ENCODE measurements at places on chromosomes 4 and X.

GRCh38 chr4:25654031-25654970 is 1.4 kb upstream of the SLC34A2 start:
- DNase-seq = no peak

- DNase-seq = no peak
Measured at GRCh38 chr4:144967161-144967560, 130.8 kb downstream of the ANAPC10 start.

DNA sequence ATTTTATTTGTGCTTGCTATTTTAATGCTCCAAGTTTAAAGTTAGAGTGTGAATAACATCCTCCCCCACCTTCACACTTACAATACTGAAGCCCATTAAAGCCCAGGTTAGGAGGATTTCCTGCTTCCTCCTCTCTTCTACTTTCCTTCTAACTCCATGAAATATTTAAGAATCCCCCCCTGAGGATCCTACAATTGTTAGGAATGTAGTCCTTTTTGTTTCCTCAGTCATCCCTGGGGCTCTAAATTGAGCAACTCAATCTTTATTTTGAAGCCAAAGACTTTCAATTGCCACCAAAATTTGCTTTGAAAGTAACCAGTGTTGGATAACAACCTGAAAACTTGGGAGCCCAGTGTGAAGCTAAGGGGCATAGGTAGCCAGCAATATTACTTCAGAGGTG is 276.9 kb downstream of the FAM47A start:
- DNase-seq = no peak

- DNase-seq = no peak
Measured at GRCh38 chr4:81546777-81547176, 75.1 kb upstream of the RASGEF1B start.

- DNase-seq = no peak
Measured at GRCh38 chrX:106249706-106250379, 81.7 kb downstream of the PWWP3B start.

- DNase-seq = no peak
Measured at GRCh38 chrX:134566506-134566905, 91.8 kb downstream of the PLAC1 start.

All from activated CD8-positive, alpha-beta memory T cell treated with anti-CD3 and anti-CD28 coated beads for 4 hours (primary cell).